ENCODE measurements at places on chromosomes 1 and 21. TPM values are rescaled to one million over a fixed set of nuclear protein-coding genes. Genes with fewer than 3 reads are reported as not detected.

DNA sequence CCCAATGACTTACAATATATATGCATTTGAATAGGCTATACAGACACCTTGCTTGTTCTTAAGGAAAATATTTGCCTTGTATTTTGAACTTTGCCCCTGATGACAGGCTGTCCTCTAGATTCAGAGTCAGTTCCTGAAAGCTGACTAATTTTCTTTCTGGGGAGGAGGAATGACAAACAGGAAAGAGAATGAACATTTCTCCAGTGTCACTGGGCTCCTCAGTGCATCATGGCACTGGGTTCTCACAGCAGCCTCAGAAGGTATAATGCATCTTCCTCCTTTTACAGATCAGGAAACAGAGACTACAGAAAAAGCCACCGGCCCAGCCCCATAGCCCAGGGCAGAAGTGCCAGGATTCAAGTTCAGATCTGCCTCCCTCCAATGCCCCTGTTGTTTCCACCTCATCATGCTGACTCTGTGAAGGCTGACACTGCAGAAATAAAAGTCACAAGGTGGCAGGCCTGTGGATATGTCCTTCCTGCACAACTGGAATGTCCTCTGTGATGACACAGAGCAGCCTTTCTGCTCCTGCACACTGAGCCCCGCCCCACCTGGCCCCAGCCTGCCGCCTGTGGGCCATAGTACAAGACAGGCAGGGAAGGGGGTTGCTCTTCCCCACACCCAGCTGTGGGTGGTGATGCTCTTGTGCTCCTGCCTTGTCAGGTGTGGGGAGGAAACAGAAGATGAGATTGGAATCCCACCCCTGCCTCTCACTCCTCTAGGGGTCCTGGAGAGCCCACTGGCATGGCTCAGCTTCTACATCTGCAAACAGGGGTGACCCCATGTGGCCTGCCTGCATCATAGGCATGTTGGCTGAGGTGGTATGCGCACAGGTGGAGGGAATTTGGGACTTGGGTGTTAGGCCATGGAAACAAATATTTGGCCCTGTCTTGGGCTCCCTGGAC lies 6.4 kb downstream of the TTC22 start:
- DNase-seq = peak; percentile 27
- H3K36me3 ChIP-seq = no peaks in the 10 kb centered on the region

The LCA5L gene
- 1.3 TPM for total RNA-seq

The NUDT17 gene
- total RNA-seq = not detected

GRCh38 chr21:45323487-45324311 lies 36.0 kb upstream of the POFUT2 start:
- peak; percentile 5 for DNase-seq
- H3K4me3 ChIP-seq = no peak overlapping the region
- no peaks in the 10 kb centered on the region for H3K27me3 ChIP-seq
- H3K36me3 ChIP-seq = no peaks in the 10 kb centered on the region
- peak overlapping the region; percentile 96 for H3K27ac ChIP-seq

The GJA4 gene
- total RNA-seq = 4.7 TPM

DNA sequence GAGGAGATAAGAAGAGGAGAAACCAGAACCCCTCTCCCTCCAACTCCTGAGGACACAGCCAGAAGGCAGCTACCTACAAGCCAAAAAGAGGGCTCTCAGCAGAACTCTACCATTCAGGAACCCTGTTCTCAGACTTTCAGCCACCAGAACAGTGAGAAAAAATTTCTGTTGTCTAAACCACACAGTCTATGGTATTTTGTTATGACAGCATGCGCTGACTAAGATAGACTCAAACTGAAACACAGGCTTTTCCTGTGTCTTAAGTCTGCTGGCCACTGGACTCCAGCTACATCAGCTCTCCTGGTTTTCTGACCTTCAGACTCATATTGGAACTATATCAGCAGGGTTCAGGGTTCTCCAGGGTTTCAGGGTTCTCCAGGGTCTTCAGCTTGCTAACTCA lies 126.5 kb upstream of the TNFSF4 start:
- H3K27ac ChIP-seq = no peak overlapping the region
- H3K27me3 ChIP-seq = no peaks in the 10 kb centered on the region
- H3K4me1 ChIP-seq = no peaks in the 10 kb centered on the region

The KCNJ15 gene
- total RNA-seq = 23.1 TPM

The RHD gene
- not detected for total RNA-seq

The VCAM1 gene
- 9.6 TPM for total RNA-seq

DNA sequence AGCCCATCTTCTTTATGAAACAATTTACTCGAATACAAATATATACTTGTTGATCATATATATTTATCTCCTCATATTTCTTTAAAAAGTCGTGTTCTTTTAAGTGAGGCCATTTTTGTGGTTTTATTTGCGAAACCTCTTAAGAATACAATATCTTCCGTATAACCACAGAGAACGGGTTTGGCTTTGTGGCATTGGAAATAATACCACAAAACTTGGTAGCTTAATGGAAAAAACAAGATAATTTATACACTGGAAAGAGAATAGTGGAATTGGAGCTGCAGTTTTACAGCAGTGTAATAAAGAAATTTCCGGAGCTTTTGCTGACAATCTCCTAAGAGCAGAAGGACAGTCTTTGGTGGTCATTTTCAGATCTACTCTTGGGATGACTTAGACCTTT lies 29.4 kb downstream of the PTGFR start:
- DNase-seq = no peak
- H3K36me3 ChIP-seq = no peaks in the 10 kb centered on the region
- no peaks in the 10 kb centered on the region for H3K4me1 ChIP-seq
- H3K4me3 ChIP-seq = no peak overlapping the region
- H3K27me3 ChIP-seq = no peaks in the 10 kb centered on the region

GRCh38 chr1:114232691-114233090 lies 79.0 kb upstream of the SYT6 start:
- H3K36me3 ChIP-seq = no peaks in the 10 kb centered on the region
- H3K4me3 ChIP-seq = no peak overlapping the region
- DNase-seq = no peak

- H3K27ac ChIP-seq = no peak overlapping the region
- no peak overlapping the region for H3K4me3 ChIP-seq
- no peaks in the 10 kb centered on the region for H3K36me3 ChIP-seq
- peaks cover 24% of the 10 kb centered on the region for H3K4me1 ChIP-seq
- no peaks in the 10 kb centered on the region for H3K27me3 ChIP-seq
- no peak for DNase-seq
These were observed 2.7 kb upstream of the SLC5A9 start for GRCh38 chr1:48219803-48220202.

DNA sequence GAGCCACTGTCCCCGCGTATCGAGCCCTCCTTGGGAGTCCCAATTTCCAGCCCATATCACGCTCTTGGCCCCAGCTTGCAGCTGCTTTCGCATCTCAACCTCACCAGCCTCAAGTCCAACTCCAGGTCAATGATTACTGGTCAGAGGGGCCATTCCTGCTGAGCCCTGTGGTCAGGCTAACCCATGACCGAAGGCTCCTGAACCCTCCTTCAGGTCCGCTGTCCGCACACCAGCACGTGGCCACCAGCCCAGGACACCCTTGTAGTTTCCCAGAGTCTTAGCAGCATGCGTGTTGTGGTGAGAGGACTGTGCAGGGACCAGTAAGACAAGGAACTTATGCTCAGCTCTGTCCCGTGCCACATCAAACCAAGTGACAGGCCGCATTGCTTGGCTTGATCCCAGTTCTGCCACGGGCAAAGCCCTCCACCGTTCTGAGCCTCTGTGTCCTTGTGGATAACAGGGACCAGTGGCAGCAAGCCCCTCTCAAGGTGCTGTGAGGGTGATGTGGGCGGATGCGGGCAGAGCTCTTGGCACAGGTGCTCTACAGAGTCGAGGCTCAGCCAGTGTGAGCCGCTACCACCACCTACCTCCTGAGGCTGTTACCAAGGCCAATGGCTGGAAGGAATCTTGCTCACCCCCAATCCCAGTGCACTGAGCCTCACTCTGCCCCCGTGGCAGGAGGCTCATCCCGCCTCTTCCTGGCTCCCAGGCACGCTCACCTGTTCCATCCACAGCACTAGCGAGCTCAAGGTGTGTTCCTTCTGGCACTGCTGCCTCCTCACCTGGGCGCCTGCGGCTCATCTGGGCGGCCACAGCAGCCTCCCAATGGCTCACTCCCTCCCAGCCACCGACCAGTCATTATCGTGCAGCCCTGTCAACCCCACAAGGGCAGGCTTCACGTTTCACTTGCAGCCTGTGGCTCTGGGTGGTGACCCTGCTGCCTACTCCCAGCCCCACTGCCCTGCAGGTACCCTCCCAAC lies 20.4 kb downstream of the KRTAP10-1 start:
- H3K4me1 ChIP-seq = no peaks in the 10 kb centered on the region
- DNase-seq = no peak
- no peak overlapping the region for H3K27ac ChIP-seq
- H3K27me3 ChIP-seq = no peaks in the 10 kb centered on the region
